ENCODE measurements at places on chromosomes 1 and 21.

DNA sequence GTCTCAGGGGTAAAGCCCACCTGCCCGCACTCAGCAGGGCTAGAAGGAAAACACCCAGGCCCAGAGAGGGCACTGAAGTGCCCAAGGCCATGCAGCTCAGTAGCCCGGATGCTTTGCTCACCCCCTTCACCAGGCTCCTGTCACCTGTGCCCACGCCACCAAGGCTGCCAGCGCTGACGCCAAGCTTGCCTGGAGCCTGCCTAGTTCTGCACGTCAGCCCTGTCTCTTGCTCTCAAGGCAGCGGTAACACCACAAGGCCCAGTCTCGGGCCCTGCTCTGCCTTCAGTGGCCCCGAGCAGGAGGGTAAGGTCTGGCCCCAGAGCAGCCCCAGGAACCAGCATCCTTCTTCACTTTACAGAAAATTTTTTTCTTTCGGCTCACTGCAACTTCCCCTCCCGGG lies 7.7 kb downstream of the TMEM63A start:
- DNase-seq: no peak

DNA sequence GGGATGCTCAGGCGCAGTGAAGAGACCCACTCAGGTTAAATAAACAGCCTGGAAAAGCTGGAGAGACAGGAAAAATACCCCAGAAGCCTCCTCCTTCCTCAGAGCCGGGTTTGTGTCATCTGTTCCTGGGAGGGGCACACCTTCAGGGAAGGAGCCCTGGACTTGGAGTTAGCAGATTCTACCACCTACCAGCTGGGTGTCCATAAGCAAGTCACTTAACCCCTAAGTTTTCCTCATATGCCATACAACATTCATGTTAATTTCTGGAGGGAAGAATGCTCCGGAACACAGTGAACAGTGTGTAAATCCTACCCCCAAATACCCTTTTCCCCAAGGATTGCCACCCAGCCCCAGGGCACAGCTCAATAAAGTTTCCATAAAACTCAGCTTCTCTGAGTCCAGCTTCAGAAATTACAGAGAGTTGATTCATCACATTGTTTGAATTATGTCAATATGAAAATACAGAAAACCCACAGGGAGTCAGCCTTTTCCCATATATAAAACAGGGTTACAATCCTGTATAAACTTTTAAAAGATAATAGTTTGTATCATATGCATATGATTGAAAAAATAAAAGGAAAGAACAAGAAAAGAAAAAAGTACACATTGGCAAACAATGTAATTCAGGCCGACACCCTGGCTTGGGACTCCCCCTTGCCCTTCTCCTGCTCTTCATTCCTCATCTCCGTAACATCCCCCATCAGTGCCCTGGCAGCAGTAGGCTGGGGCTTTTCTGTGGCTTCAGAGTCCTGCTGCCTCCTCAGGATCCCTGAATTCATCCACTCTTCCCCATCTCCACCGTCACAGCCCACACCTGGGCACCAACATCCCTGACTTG lies 291.8 kb upstream of the USP24 start:
- DNase-seq: no peak

GRCh38 chr1:154807048-154807591 lies 63.0 kb downstream of the KCNN3 start:
- no peak for DNase-seq

- no peak for DNase-seq
These were observed 69.4 kb downstream of the RGS2 start for GRCh38 chr1:192878249-192878648.

DNA sequence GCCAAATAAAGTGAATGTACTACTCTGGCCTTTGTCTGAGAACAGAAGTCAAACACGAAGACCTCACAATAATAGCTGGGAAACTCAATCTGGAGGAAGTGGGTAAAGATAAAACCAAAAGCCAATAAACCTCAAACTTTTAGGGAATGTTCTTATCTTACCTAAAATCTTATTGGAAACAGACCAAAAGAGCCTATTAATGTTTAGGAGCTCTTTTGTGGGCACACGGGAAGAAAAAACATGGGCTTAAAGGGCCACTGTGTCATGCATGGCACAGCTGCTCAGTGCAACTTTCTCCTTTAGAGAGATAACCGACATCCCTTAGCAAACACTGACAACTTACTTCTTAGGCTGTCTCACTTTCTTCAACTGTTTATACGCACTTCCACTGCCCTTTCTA lies 16.1 kb downstream of the EIF2B3 start:
- no peak for DNase-seq
